Suprapubic skin (tissue), 4 donors: ENCODE measurements at places on chromosomes 2 and 18. TPM values are rescaled to one million over a fixed set of nuclear protein-coding genes. Genes with fewer than 3 reads are reported as not detected.
A peak's percentile ranks its signal among the peaks of the same experiment; 100 is the strongest.

- no peak for DNase-seq
Measured at GRCh38 chr2:7744827-7745226, 827.6 kb downstream of the RNF144A start.

The GAL3ST2 gene
- total RNA-seq, result not detected

DNA sequence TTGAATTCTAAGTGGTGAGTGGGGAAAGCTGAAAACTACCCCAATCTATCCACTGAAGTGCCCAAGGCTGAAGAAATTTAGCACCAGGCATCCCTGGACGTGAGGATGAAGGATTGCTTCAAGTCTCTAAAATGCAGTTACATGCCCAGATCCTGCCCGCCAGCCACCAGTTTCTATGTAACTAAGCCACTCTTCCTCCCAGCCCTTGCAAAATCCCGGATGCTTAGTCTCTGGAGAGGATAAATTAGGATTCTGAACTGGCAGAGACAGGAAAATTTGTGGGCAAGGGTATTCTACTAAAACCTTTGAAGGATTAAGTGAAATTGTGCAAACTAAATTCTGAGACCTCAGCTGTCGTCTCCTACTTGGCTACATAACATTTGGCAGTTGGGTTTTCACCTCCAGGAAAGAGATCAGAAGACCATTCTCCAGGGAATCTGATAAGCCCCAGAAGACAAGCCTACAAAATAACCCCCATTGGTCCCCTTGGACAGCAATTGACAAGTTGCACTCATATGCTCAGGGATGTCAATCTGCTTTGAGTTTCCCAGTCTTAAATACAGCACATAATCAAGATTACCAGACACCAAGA, 93.9 kb upstream of the CD226 start:
- DNase-seq, result no peak

DNA sequence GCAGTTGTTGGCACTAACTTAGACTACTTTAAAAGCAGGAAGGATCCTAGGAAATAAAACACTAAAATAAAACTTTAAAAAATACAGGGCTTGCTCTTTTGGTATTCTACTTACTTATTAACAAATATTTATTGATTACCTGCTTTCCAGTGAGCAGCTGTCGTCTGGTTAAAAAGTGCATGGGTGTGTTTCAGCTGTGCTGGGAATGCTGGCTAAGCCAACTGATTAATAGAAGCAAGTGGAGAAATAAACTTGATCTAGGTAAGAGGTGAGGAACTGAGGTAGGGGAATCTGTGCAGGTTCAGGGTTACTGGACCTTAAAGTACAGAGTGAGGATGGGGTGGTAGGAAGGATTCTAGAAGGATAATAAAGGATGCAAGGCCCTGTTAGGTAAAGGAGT, 110.8 kb downstream of the SPTBN1 start:
- no peak for DNase-seq

DNA sequence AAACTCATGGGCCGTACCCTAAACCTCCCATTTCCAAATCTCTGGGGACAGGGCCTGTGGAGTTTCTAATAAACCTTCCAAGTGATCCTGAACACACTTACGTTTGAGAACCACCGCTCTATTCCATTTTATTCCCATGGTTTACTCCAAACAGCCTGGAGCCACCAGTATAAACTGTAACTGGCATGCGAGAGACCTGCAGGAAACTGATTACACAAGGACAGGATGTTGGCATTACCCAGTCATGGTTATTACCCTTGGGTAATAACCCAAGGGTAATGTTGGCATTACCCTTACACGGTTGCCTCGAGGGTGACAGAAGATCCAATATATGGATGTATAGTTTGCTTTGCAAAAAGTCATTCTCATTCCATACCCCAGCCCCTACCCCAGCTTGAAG, 37.0 kb upstream of the YPEL5 start:
- no peak for DNase-seq

- DNase-seq, result peak; percentile 76
Measured at GRCh38 chr2:160408173-160408958, 85.2 kb downstream of the RBMS1 start.

- no peak for DNase-seq
Measured at GRCh38 chr18:59779979-59780378, 82.8 kb upstream of the CCBE1 start.

- no peak for DNase-seq
Measured at GRCh38 chr2:9258953-9259399, 52.4 kb downstream of the ASAP2 start.

The CCL20 gene
- total RNA-seq, result 4.2 TPM

- no peak for DNase-seq
Measured at GRCh38 chr2:17309741-17310339, 208.4 kb downstream of the RAD51AP2 start.

- no peak for DNase-seq
Measured at GRCh38 chr18:48676756-48677368, 138.0 kb downstream of the CTIF start.

The ABCG5 gene
- total RNA-seq, result not detected

DNA sequence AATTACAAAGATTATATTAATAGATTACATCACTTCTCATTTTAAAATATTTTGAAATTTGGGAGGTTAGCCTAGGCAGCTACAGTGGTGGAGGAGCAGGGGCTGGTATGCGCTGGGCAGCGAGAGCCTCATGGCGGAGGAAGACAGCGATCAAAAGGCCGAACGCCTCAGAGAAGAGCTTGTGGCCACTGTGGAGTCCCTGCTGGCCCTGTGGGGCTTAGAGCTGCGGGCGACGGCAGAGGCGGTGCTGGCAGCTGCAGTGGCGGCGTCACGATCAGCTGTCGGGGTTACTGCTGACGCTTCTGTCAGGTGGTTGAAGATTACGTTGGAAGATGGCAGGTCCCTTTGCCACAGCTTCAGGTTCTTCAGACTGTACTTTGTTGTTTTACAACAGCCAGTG, 87.4 kb downstream of the ROCK2 start:
- DNase-seq, result no peak

- DNase-seq, result no peak
Measured at GRCh38 chr18:41265047-41265446, 690.0 kb upstream of the PIK3C3 start.

DNA sequence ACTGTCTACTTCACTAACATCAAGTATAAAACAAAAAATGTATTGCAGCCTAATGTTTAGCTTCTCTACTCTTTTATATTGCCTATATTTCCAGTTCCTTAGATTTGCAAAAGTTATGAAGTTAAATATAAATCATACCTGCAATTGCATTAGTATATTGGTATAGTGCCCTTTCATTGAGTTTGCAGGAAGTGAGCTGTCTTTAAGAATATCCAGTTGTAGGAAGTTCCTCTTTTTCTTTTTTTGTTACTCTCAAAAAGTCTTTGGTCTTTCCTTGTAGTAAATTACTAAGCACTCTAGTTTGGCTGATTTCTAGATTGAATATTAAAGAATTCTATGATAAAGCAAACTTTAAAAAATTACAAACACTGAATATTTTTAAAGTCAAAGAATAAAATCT, 71.3 kb upstream of the FN1 start:
- no peak for DNase-seq

DNA sequence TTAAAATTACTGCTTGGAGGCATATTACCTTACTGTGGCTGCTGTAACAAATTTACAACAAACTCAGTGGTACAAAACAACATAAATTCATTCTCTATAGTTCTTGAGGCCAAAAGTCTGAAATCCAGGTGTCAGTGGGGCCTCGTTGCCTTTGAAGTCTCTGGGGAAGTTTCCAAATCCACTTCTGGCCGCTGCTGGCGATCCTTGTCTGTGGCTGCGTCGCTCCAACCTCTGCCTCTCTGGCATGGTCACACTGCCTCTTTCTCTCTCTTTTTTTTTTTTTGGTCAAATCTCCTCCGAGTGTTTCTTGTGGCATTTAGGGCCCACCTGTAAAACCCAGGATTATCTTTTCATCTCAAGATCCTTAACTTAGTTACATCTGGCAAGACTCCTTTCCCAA, 182.8 kb downstream of the ST6GAL2 start:
- no peak for DNase-seq

GRCh38 chr2:76316691-76317090, 606.0 kb upstream of the GCFC2 start:
- DNase-seq, result no peak

- no peak for DNase-seq
Measured at GRCh38 chr18:13330996-13331395, 112.4 kb downstream of the LDLRAD4 start.

- DNase-seq, result no peak
Measured at GRCh38 chr2:38317725-38318124, 59.3 kb downstream of the ATL2 start.

GRCh38 chr2:180516232-180516631, 464.2 kb upstream of the UBE2E3 start:
- no peak for DNase-seq

DNA sequence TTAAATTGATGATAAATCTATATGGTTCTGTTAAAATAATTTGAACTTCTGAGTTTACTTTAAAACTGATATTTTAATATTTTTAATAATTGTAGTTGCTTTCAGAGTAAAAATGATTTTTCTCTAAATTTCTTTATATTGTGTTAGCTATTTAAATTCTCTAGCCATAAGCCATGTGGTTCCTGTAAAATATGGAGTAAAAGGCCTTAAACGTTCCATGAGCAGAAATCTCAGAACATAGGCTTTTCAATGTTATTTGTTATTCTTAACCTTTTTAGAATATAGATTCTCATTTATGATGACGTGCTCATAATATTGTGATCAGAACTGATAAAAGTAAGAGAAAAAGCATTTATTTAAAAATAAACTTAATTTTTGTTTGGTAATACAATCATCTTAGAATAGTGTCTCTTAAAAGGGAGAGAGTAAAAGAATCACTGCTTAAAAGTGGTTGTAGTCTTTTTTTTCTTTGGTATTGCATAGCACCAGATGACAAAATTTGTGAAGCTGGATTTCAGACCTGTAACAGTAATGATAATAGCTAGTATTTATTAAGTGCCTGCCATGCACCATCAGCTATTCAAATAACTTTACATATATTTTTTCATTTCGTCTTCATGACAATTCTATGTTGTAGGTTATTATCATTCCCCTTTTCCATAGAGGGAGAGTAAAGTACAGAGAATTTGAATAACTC, 2.7 kb downstream of the BMPR2 start:
- DNase-seq, result no peak

GRCh38 chr2:142041996-142042395, 88.8 kb downstream of the LRP1B start:
- DNase-seq, result no peak

DNA sequence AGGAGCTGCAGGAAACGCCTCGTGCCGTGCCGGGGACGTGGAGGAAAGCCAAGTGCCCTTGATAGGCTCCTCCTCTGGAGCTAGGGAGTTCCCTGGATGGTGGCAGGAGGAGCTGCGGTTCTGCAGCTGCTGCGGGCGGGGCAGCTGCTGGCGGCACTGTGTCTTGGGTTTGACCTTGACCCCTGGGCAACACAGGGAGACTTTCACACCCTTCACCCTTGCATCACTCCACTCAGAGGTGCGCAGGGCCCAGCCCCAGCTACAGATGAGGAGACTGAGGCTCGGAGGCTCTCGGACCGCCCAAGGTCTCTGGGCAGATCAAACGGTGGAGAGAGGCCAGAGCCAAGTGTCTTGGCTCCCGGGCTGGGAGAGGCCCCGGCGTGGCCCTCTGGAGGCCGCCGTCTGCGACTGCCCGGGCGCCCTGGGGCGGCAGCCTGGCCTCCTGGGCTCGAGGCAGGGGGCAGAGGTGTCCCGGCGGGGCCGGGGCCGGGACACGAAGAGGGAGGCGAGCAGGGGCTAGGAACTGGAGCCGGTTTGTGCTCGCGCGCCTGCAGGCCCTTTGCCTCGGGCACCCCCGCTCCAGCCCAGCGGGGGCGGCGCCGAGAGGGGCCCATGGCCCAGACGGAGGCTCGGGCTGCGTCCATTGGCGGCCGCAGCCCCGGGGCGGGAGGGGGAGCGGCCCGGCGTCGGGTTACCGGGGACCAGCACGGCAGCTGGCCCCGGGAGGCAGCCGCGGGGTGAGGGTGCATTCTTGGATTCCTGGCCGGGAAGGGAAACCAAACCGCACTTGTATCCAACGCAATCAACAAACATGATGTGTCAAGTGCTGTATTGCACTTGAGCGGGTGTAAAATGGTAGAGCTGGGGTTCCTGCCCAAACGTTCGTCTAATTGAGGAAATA, 129.6 kb upstream of the SLC1A4 start:
- peak; percentile 96 for DNase-seq

DNA sequence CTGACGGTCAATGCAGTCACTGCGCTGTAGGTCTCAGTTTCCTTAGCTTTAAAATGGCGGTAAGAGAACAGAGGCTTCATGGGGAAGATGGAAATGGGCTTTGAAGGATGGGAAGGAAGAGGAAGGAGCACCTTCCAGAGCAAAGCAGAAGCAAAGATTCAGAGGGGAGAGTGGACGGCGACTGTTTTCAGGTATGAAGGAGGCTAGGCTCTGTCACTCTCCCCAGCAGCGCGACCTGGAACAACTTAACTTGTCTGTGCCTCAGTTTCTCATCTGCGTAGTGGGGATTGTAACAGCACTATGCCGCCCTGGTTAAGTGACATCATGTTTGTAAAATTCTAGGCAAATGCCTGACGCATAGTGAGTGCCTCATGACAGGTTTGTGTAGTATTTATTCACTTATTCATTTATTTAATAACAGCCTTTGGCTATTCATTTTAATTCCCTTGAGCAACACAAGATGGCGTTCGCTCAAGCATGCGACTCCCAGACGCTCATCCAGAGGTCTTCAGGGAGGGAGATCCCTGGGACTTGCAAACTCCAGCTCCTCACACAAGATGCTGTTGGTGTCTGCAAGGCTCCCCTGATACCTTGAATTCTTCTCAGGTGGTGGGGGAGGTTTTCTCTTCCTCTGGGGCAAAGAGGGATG, 336.3 kb downstream of the DYSF start:
- DNase-seq, result peak; percentile 25

- DNase-seq, result no peak
Measured at GRCh38 chr2:15640261-15640711, 48.6 kb downstream of the DDX1 start.

- no peak for DNase-seq
Measured at GRCh38 chr2:183349091-183349490, 224.8 kb downstream of the NUP35 start.

DNA sequence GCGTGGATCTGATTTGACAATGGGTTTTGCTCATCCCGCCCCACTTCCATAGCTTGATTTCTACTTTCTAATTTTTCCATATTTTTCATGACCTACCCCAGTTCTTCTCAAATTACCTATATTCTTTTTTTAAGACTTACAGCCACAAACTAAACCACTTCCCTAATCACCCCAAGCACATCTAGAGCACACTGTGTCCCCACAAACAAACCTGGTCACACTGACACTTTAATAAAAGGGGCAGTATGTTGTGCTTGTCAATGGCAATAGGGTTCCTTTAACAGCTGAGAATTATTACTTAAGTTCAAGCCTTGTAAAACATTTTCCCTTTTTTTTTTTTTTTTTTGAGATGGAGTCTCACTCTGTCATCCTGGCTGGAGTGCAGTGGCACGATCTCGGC, 47.1 kb downstream of the MREG start:
- no peak for DNase-seq

The HNMT gene
- total RNA-seq, result 16.7 TPM

The HOXD3 gene
- 0.55 TPM for total RNA-seq
